ENCODE measurements at places on chromosomes 12 and 14.
A peak's percentile ranks its signal among the peaks of the same experiment; 100 is the strongest.

- DNase-seq, result peak; percentile 57
Observed at GRCh38 chr14:102096569-102097188, 9.8 kb upstream of the HSP90AA1 start.

- no peak for DNase-seq
Observed at GRCh38 chr12:56286044-56286830, 13.9 kb downstream of the CS start.

- no peak for DNase-seq
Observed at GRCh38 chr14:93135399-93135798, 19.7 kb upstream of the ITPK1 start.

- DNase-seq, result peak; percentile 46
Observed at GRCh38 chr14:52078095-52078531, 9.3 kb upstream of the NID2 start.

DNA sequence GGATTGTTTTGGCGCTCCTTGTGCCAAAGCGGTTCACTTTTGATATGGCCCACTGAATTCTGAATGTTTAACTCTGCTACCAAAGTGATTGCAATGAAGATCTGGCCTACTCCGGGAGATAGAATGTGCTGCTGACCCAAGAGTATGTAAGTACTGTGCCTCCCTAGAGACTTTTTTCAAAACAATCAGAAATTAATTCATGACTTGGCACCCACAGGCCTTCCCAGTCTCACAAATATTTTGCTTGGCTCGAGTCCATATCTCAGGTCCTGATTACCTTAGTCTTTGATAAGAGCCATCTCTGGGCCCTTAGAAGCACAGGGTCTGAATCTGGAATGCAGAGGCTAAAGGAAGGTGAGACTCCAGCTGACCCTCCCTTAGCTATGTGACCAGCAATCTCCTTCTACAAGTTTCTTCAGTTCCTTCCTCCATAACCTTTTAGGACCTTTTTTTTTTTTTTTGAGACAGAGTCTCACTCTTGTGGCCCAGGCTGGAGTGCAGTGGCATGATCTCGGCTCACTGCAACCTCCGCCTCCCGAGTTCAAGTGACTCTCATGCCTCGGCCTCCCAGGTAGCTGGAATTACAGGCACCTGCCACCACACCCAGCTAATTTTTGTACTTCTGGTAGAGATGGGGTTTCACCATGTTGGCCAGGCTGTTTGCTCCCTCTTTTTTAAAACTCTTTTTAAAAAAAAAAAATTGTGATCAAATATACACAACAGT lies 49.5 kb upstream of the METAP2 start:
- no peak for DNase-seq

DNA sequence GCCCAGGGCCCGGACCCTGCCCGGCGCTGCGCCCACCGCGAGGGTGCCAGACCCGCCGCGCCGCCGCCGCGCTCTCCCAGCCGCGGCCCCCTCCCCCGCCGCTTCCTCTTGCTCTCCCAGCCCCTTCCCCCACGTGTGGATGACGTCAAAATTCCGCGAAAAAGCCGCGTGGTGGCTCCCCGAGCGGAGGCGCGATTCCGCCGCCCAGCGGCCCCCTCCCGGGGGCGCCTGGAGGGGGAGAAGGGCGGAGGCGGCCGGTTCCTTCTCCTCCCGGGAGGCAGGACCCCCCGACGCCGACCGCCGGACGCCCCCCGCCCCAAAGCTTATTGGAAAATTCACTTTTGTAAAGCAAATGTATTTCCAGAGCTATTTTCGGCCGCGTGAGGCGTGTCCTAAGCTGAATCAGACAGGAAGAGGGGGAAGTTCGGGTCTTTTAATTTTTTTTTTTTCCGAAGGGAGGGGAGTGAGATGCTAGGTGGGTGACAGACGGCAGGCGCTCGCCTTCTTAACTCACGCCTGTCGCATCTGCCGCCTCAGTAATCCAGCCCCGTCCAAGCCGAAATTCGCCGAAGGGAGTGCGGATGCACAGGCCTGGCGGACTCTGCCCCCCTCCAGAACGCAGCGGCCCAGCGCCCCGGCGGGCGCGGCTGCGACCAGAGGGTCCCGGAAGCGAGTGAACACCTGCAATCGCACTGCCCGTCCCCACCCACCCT lies 4.1 kb upstream of the CCND2 start:
- peak; percentile 32 for DNase-seq

- peak; percentile 92 for DNase-seq
Observed at GRCh38 chr12:43812926-43813325, 6.8 kb upstream of the TWF1 start.

GRCh38 chr12:103771466-103771865 lies 69.6 kb downstream of the NT5DC3 start:
- peak; percentile 14 for DNase-seq

GRCh38 chr14:61654026-61654425 lies 41.3 kb upstream of the HIF1A start:
- no peak for DNase-seq

DNA sequence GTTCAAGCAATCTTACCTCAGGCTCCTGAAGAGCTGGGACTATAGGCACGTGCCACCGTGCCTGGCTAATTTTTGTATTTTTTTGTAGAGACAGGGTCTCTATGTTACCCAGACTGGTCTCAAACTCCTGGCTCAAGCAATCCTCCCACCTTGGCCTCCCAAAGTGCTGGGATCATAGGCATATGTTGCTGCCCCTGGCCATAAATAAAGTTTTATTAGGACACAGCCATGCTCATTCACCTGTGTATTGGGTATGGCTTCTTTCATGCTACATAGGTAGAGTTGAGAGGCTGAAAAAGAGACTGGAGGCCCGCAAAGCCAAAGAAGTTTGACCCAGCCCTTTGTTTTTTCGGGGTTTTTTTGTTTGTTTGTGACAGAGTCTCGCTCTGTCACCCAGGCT lies 61.7 kb upstream of the NCOR2 start:
- DNase-seq, result no peak

DNA sequence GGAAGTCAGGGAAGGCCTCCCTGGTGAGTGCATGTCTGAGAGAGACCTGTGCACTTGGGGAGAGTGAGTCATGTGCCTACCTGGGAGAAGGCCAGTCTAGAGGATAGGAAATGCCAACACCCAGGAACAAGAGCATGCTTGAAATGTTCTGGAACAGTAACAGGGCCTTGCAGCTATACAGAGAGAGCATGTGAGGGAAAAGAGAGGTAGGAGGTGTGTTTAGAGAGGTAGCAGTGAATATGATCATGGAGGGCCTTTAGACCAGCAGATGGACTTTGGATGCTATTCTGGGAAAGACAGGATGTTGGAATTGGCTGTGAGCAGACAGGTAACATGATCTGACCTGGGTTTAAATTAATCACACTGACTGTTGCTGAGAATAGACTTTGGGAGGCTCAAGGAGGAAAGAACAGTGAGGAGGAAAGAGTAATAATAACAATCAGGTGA lies 1143.6 kb downstream of the FLRT2 start:
- peak; percentile 67 for DNase-seq

DNA sequence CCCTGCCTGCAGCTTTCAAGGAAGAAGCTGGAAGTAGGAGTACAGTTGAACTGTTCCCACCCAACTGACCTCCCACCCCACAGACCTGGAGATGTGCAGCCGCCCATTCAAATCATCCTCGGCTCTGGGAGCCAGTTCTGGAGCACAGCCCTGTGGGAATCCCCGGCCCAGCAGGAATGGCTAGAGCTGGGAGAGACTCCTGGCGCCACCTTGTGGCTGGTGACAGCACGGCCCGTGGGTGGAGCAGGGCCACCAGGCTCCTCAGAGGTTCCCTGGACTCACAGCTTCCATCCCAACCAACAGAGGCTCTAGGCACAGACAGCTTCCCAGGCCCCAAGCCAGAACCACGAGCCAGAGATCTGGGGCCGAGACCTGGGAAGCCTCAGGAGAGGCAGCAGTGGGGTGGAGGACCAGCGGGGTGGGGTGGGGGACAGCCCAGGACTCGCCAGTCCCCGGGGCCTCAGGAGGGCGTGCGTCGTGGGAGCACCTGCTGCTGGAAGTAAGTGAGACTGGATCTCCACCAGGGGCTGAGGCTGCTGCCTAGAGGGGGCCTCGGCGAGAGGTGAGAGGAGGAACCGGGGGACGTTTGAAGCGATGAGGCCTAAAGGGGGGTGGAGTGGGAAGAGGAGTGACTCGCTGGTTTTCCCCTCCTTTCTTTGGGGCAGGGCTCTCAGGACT lies 43.4 kb downstream of the RNF34 start:
- peak; percentile 55 for DNase-seq

- DNase-seq, result peak; percentile 89
Observed at GRCh38 chr12:25615119-25615518, 62.0 kb upstream of the LMNTD1 start.

DNA sequence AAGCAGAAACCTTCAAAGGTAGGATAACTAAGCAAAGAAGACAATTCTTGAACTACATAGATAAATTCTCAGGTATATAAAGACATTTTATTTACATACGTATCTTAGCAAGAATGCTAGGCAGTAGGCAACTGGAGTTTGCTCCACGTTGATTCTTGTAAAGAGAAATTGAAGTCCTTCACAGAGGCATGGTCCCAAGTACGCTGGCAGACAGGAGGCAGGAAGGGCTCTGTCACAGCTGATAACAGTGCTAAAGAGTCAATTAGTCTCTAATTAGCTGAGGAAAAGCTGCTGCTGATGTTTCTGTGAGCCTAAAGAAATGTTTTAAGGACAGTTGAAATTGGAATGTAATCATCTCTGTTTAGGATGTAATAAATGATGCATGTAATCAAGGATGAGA lies 146.8 kb downstream of the METTL25 start:
- DNase-seq, result no peak

DNA sequence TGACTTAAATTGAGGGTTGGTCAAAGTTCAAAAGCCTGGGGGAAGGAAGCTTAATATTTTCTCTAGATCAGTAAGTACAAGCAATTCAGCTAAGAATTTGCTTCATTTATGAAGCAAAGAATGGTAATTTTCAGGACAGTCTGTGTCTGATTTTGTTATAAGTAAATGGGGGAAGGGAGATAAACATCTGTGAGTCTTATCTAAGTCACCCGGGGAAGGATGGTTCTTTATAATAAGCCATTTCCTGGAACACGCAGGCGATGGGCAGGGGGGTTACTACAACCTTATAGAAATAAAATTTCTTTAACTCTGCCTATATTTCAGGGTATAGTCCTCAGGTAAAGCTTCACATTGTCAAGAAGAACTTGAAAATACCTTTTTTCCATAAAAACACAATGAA lies 42.9 kb downstream of the HELB start:
- DNase-seq, result no peak
